Activated T-helper 2 cell treated with anti-CD3 and anti-CD28 coated beads, Interferon-gamma antibody, Interleukin-2, Interleukin-4, amounts not matched to agents 10 μg/mL and 5 μg/mL and 100 μg/mL, durations not matched to agents 14 hours and 24 hours and 36 hours (primary cell): ENCODE measurements at places on chromosomes 16 and 17. TPM values are rescaled to one million over a fixed set of nuclear protein-coding genes. Genes with fewer than 3 reads are reported as not detected.

DNA sequence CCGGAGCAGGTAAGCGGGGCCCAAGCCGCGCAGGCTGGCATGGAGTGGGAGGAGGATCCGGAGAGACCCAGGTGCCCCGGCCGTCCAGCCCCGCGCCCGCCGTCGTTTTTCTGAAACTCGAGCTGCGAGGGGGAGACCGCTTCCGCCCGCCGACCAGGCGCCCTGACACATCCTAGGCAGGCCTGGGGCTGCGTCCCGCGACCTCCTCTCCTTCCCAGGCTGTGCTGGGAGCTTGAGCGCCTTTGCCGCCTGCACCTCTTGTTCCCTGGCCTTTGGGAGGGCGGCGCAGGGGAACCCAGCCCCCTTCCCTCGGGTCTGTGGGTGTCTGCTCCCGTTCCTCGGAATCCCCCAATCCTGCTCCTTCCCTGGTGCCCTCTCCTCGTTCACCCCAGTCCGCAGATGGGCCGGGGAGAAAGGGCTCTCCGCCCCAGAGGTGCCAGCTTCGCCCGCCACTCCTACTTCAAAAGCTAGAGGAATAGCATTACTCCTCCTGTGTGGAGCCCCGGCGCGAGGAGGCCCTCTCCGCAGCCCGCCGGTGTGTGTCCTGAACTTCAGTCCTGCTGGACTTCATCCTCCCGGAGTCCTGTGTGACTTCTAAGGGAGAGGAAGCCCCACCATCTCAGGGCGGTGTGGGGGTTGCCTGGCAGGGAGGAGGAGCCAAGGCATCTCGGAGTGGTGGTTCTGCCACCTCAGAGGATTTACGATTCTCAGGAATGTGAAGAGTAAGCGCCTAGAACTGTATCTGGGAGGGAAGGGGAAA is 1.0 kb downstream of the NHERF1 start:
- peak; percentile 39 for DNase-seq

GRCh38 chr16:2663553-2664546 is 18.5 kb upstream of the KCTD5 start:
- DNase-seq: peak; percentile 31

- no peak for DNase-seq
These were observed 50.9 kb upstream of the TEKT3 start for GRCh38 chr17:15392326-15392741.

DNA sequence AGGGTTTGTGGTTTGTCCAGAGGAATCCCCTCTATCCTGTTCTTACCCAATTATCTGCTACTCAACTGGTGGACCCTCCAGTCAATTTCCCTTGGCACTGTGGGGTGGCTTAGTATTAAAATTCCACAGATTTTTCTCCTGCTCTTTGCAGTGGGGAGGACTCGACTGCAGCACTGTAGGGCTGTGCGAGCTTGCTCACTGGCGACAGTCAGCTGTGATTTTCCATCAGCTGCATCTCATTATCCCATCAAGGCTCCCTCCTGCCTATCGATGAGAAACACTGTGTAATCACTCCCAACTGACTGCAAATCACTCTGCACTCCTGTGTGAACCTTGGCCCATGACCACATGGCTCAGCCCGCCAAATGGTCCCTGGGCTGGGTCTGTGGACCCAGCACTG is 90.5 kb upstream of the MAF start:
- DNase-seq: no peak

- no peak for DNase-seq
These were observed 87.3 kb upstream of the NACA2 start for GRCh38 chr17:61678339-61678738.

The BEAN1 gene
- not detected in 2 replicates for total RNA-seq

GRCh38 chr17:68450391-68450790 is 6.9 kb downstream of the WIPI1 start:
- no peak for DNase-seq

DNA sequence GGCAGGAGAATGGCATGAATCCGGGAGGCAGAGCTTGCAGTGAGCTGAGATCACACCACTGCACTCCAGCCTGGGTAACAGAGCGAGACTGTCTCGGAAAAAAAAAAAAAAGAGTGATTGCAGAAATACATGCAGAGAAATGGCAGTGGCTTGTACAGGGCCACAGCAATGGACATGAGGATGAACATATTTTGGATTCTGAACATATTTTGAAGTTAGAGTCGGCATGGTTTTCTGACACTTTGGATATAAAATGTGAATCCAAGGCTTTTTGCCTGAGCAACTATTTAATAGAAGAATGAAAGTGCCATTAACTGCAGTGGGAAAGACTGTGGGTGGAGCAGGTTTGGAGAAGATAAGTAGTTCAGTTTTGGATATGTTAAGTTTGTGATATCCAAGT is 35.8 kb downstream of the CPD start:
- DNase-seq: no peak

DNA sequence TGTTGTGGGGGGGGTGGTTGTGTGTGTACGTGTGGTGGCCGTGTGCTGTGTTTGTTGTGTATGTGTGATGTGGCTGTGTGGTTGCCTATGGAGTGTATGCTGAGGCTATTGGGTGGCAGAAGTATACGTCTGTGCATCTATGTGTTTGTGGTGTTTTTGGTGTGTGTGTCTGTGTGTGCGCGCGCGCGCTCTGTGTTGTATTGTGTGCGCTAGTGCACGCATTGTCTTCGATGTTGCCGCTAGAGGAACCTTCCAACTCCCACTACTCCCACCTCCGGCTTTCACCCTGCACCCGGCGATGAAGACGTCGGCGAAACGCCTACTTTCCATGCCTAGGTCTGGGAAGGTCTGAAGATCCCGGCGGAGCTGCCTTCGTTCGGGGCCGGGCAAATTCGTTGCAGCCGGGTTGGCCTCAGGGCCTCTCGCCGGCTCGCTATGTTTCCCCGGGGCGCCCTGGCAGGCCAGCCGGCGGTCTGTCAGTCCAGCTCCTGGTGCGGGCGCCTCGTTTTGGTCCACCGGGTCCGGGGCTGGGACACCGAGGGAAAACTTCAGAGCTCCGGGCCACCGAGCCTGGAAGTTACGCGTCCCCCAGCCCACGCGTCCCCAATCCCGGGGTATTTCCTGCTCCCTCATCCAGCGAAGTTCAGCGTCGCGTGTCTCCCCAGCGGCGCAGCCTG is 5.2 kb upstream of the DLX4 start:
- no peak for DNase-seq

GRCh38 chr17:80930335-80931279 is 61.0 kb upstream of the CHMP6 start:
- no peak for DNase-seq

- DNase-seq: no peak
These were observed at the start of gene KRTAP1-5 for GRCh38 chr17:41026715-41027471. TSS of gene KRTAP1-5 (minus strand) at chr17:41027208. CDS start at chr17:41027155, 53 bp downstream.

GRCh38 chr17:81510785-81511553 is 1.6 kb downstream of the ACTG1 start:
- DNase-seq: peak; percentile 30

The HAPSTR1 gene
- 54.5 and 54.9 TPM in 2 replicates for total RNA-seq

The SIAH1 gene
- 16.2 and 17.0 TPM in 2 replicates for total RNA-seq
